H7 (cell line): ENCODE measurements at places on chromosomes 3 and 15. TPM values are rescaled to one million over a fixed set of nuclear protein-coding genes. Genes with fewer than 3 reads are reported as not detected.

DNA sequence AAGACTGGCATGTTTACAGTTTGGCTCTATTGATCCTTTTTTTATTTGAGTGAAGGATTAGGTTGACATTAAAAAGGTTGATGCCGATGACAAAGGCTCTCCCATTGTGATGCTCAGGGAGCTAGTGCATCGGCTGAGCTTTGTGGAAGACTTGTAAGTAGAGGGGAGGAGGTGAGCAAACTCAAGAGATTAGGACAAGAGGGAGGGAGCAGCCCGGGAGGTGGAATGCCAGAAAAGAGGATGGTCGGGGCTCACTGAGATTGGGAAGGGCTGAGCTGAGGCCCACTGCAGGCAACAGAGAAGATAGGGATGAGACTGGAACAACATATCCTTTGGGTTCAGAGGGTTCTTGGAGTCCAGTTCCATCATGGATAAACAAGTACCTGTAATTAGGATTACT lies 26.5 kb upstream of the PSMD6 start:
- peak; percentile 62 for DNase-seq

DNA sequence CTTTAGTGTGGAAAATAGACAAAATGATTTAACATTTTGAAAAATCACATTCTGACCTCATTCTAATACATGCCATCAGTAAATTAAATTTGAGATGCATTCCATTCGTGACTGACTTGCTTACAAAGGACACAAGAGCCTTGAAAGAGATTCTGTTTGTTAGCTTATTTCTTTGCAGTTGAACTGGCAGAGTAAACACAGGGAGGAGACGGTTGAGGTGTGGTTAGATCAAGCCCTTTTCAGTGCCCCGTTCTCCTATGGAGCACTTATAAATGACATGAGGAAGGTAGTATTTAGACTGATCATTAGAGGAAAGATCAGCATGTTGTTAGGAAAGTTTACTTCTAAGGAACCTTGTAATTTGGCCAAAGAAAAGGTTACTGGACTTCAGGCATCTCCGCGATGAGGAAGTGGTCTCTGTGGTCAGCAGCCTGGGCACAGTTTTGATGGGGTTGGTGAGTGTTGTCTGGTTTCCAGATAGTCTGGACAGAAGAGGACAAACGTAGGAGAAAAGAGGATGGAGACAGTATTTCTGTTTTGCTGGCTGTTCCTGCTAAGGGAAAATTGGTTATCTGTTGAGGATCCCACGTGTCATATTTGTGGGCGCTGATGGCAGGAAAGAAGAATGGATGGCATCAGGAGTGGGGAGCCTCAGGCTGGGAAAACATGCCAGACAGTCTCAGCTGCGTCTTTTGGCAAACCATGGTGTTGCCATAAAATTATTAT lies 328.9 kb upstream of the TBL1XR1 start:
- DNase-seq = no peak

DNA sequence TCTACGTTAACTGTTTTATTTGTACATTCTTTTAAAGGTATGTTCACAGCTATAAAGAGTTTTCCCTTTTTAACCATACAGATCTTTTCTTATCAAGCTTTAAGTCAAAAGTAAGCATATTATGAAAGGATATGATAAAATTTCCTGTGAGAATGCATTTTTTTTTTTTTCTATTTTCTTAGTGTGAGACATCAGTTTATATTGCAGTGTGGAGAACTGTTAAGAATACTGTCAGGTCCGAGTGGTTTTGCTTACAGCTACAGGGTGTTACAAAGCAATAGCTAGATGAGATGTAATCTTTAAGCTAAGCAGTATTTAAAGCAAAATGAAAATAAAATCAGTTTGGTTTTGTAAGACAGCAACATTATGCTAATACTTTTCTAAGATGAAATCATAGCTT lies 133.2 kb downstream of the SLC25A26 start:
- DNase-seq = no peak

EPB42 gene
- not detected in 2 replicates for total RNA-seq

SLC28A1 gene
- not detected in 2 replicates for total RNA-seq

SRGAP3 gene
- total RNA-seq = 5.0 and 5.3 TPM in 2 replicates

DNA sequence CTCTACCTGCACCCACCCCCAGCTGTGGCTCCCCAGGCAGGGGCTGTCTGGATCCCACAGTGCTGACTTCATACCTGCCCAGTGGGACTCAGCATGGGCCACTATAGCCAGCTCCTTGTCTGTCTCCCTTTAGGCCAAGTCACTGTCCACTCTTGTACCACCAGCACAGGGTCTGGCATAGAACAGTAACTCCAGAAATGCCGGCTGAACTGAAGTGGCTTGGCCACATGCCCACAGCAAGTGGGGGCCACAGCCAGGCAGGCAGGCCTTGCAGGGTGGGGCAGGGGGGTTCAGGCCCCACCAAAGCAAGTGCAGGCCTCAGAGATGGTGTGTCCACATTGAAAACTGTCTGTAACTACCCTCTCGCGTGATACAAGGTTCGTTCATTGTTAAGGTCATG lies 252.6 kb upstream of the LYSMD4 start:
- no peak for DNase-seq

GRCh38 chr3:119774444-119774843 lies 7.5 kb upstream of the NR1I2 start:
- DNase-seq = no peak

DNA sequence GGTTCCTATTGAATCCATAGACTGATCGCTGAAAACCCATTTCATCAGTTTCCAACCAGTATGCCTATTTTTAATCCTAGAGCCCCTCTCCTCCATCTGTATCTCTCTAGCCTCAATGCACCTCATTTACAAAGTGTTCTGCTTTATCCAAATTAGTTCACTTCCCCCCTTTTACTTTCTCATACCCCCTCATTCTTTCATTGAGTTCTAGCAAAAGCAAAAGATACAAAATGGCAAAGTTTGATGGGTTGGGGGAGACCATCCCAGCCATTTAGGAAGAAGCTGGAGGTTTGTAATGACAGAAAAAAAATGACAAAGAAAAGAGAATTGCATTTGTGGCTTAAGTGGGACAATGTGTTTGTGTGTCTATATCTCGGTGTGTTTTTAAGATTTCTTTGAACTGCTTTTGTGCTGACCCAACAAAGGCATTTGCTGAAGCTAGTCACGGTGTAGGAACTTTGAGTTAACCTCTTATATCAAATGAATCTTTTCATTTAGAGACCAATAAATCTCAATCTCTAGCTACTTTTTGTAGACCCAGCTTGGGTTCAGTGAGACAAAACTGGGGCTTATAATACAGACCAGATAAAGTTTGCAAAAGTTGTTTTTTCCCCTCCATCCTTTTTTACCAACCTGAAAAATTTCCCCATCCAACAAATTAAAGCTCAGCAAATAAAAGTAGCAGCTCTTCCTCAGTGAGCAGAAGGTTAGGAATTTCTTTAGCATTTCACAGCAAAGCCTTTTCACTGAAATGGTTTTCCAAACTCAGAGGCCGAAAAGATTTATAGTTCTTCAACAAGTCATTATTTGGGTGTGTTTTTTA lies 18.7 kb downstream of the NR2F2 start:
- no peak for DNase-seq

ANKRD34C gene
- not detected in 2 replicates for total RNA-seq

GREM1 gene
- 0.38 and 2.0 TPM in 2 replicates for total RNA-seq

TIPIN gene
- total RNA-seq = 16.2 and 17.0 TPM in 2 replicates

DNA sequence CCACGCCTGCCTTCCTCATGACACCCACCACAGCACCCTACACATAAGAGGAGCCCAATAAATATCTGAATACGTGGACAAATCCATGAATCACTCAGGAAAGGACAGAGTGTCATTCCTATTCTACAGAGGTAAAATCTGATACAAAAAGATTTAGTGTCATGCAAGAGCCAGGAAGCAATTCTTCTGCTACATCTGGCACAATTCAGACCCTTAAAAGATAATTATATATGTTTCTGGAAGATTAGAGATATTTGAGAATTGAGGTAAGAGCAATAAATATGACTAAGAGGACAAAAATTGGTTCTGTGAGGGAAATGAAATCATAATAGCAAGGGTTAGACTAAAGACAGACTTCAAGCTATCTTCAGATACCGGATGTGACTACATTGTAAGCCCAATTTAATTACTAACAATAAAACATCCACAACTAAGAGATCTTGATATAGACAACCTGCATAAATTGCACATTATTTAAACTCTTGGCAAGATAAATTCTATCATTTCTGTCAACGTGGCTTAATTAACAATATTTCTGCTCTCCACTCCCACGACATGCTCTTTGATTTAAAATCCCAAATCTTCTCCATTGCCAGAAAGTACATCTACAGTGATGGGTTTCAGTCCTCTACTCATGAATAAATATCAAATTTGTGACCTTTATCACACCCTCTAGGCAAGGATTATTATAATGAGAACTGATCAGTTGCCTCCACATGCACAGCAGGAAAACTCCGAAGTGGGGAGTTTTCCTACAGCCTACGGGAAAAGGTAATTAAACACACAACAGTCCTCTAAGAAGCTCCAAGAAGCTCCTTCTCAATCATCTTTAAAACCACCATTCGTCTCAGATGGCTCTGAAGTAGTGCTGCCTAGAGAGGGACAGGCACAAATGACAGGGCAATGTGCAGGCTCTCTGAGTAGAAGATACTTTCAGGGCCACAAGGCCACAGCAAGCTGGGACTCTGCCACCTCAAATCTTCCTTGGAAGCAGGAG lies 32.6 kb downstream of the MB21D2 start:
- DNase-seq = no peak

DNA sequence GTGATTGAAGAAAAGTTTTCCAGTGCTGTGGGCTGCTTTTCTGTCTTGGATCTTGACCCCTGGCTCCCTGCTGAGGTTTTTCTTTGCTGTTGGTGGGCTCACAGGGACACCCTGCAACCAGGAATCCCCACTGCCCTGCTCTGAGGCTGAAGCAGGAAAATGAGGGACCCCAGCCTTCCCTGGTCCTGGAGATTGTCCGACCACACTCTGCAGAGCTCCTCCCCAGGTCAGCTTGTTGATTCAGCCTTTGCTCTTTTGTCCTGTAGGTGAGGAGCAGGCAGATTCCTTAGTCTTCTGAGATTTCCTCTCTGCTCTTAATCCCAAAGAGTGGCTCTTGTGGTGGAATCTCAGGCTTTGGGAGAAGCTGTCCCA lies 194.5 kb downstream of the RPLP1 start:
- DNase-seq = peak; percentile 57

GRCh38 chr3:31077021-31077601 lies 182.7 kb upstream of the GADL1 start:
- no peak for DNase-seq

- no peak for DNase-seq
Observed at GRCh38 chr3:176174060-176174459, 1023.2 kb downstream of the TBL1XR1 start.

- DNase-seq = no peak
Observed at GRCh38 chr3:197305854-197306253, 7.4 kb upstream of the DLG1 start.

DNA sequence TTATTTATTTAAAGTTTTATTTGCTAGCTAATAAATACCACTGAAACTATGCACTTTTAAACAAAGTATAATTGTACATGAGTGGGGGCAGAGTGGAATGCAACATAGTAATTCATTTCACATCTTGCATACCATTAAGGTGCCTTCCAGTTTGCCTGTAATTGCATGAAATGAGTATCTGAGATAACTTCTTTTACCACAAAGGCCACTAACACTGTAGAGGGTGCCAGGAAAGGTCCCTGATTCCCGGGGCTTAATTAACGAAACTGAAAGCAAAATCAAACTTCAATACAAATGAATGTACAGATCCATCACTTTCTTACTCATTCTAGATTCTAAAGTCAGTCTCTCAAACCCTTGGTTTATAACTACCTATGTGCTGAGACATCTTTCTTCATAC lies 2.1 kb downstream of the CD47 start:
- DNase-seq = no peak

DNA sequence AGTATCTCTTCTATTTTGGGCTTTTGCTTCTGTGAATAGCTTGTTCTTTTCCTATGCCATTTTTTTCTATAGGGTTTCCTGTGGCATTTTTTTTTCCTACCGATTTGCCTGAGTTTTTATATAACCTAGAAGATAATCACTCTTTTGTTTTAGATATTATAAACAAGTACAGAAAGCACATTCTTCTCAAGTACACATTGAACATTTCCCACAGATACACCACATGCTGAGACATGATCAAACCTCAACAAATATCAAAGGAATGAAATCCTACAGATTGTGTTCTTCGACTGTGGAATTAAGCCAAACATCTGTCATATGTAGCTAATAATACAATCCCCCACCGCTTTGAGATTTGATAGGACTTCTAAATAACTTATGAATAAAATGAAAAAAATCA lies 9.1 kb upstream of the FEM1B start:
- DNase-seq = no peak

PRR20G gene
- total RNA-seq = 0.22 TPM in 1 of 2 replicates, not detected in the other

PCOLCE2 gene
- total RNA-seq = 9.4 and 18.3 TPM in 2 replicates

DNA sequence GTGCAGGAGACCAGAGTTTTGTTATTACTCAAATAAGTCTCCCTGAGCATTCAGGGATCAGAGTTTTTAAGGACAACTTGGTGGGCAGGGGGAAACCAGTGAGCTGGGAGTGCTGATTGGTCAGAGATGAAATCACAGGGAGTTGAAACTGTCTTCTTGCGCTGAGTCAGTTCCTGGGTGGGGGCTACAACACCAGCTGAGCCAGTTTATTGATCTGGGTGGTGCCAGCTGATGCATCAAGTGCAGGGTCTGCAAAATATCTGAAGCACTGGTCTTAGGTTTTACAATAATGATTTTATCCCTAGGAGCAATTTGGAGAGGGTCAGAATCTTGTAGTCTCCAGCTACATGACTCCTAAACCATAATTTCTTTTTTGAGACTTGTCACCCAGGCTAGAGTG lies 13.8 kb upstream of the ZNF662 start:
- DNase-seq = no peak

DNA sequence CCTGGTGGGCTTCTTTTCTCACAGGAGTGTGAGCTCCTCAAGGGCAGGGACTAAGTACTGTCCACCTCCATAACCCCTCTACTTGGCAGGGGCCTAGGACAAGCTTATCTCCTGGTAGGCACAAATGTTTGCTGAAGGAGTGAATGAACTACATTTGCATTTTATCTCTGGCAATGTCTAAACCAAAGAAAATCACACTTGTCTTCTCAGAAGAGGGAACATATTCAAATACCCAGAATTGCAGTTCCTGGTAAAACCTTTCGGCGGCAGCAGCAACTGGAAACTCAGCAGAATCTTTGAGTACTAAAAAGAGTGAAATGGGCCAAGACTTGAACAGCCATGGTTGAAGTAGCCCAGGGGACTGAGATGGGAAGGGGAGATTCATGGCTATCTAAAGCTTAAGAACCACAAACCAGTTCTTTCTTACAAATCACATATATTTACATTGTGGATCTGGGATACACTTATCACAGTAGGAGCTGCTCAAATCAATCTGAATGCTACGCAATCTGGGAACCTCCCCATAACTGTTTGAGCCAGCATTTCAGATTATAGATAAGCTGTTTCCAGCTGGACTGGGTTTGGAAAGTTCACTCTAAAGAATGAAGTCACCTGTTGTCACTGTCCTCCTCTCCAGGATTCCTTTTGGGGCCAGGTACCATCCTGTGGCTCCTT lies 18.7 kb upstream of the PTPN9 start:
- peak; percentile 58 for DNase-seq

- no peak for DNase-seq
Observed at GRCh38 chr15:69472562-69472961, 19.9 kb downstream of the RPLP1 start.

GRCh38 chr3:130557336-130558035 lies 40.5 kb downstream of the COL6A6 start:
- DNase-seq = no peak

GRCh38 chr3:43185274-43185982 lies 79.5 kb upstream of the POMGNT2 start:
- DNase-seq = no peak
